T-helper 17 cell (primary cell): ENCODE measurements at places on chromosomes 3 and 15.

DNA sequence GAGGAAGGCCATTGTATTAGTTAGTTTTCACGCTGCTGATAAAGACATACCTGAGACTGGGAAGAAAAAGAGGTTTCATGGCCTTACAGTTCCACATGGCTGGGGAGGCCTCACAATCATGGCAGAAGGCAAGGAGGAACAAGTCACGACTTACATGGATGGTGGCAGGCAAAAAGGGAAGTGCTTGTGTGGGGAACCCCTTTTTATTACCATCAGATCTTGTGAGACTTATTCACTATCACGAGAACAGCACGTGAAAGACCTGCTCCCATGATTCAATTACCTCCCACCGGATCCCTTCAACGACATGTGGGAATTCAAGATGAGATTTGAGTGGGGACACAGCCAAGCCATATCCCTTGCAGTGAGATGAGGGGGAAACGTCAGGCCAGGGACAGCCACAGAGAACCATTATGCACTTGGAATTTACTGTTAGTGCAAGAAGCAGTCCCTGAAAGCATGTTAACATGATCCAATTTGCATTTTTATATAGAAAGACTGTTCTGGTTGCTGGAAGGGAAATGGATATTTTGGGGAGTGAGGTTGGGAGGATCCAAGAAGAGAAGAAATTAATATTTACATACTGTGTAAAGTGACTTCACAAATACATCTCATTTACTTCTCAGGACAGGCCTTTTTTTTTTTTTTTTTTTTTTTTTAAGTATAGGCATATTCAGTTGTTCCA, 87.1 kb downstream of the ARNT2 start:
- no peak for DNase-seq

DNA sequence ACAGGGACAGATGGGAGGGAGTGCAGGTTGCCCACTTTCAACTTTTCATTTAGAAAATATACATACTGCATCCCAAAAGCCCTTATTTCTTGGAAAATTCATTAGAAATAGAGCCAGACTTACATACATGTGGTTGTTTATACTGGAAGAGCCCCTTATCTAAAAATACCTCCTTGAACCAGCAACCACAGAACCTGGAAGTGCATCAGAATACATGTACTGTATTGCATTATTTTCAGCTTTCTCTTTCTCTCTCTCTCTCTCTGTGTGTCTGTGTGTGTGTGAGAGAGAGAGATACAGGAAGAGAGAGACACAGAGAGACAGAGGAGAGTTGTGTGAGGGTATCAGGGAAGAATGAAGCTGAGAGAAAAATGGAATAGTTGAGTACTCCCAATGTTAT, 29.5 kb upstream of the LSAMP start:
- no peak for DNase-seq

- DNase-seq: no peak
These were observed 74.9 kb downstream of the RAD18 start for GRCh38 chr3:8888301-8888915.

DNA sequence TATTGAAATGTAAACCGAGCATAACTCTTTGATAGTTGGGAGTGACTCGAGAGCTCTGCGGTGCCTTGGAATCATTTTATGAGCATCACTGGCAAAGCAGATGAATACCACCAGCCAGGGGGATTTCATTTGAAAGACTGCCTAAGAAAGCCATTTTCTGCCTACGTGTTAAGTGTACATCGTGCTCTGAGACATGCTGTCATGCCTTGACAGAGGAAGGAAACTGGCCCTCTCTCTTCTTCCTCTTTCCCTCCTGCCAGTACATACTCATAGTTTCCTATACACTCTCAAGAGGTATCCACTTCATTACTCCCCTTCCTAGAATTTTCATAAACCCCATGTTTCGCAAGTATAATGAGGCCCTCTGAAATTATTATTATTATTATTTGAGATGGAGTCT, 8.8 kb downstream of the BCL2A1 start:
- no peak for DNase-seq

GRCh38 chr15:61196711-61197586, 32.2 kb downstream of the RORA start:
- no peak for DNase-seq

- peak; percentile 38 for DNase-seq
These were observed 267.0 kb downstream of the PLCL2 start for GRCh38 chr3:17151598-17152373.

DNA sequence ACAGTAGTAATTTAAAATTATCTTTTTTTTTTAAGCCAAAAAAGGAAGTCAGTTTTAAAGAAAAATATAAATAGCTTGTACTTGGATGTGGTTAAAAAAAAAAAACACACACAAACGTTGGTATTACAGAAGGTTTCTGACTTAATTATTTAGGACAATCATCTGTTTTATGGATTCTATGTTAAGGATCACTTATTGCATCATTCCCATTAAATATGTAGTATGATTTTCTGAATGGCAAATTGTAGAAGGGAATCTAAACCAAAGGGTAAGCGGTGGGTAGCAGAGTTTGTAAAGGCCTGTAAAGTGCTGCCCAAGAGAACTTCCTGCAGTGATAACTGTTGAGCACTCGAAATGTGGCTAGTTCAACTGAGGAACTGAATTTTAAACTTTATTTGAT, 8.0 kb downstream of the SENP2 start:
- no peak for DNase-seq

GRCh38 chr15:60120100-60120499, 116.0 kb downstream of the FOXB1 start:
- DNase-seq: no peak

DNA sequence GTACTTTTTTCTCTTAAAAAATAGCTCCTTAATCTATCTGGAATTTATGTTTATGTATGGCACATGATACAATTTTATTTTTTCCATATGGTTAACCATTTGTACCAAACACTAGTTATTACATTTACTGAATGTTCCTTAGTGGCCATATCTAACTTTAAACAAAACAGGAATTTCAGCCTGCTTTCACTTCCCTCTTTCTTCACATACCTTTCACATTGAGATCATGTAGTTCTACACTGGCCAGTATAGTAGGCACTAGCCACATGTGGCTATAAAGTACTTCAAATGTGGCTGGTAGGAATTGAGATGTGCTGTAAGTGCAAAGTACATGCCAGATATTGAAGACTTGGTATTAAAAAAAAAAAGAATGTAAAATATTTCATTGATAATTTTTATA, 4.7 kb upstream of the RYK start:
- DNase-seq: no peak

DNA sequence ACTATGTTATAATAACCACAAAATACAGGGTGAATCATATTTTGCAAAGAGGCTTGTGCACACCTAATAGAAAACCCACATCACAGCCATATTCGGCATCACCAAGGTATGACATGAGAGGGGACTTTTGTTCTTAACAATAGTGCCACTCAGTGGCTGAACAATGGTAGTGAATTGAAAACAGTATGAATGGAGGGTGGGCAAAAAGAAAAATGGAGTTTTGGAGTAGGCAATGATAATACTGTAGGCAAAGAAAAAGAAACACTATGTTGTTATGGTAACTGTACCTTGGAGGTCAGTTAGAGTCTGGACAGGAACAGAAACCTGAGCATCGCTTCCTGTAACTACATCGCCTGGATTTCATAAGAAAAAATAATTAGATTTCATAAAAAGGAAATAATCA, 348.6 kb downstream of the PLCL2 start:
- DNase-seq: peak; percentile 4

GRCh38 chr15:35514759-35515158, 31.2 kb downstream of the DPH6 start:
- DNase-seq: no peak

GRCh38 chr3:13568515-13569028, 19.6 kb downstream of the FBLN2 start:
- DNase-seq: no peak
